Activated naive CD8-positive, alpha-beta T cell treated with anti-CD3 and anti-CD28 coated beads, Interleukin-2, amount 10 ng/mL, durations not matched to agents 7 days and 5 days (primary cell): ENCODE measurements at places on chromosomes 1 and 21.
A peak's percentile ranks its signal among the peaks of the same experiment; 100 is the strongest.

DNA sequence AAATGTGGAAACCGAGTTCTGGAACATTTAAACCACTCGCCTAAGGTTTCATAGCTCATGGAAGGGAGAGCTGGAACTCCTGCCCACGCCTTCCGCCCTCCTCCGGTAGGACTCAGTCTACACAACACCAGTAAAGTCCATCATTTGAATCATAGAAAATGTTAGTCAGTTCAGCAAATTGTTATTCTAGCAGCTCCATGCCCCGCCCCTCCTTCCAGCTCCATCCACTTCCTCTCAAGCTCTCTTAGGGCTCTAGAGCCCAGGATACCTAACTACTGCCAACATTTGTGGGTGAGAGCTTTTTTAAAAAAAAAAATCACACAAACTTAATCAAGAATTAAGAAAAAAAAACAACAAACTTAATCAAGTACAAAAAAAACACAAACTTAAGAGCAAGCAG lies 121.8 kb downstream of the TBX15 start:
- no peak for DNase-seq

DNA sequence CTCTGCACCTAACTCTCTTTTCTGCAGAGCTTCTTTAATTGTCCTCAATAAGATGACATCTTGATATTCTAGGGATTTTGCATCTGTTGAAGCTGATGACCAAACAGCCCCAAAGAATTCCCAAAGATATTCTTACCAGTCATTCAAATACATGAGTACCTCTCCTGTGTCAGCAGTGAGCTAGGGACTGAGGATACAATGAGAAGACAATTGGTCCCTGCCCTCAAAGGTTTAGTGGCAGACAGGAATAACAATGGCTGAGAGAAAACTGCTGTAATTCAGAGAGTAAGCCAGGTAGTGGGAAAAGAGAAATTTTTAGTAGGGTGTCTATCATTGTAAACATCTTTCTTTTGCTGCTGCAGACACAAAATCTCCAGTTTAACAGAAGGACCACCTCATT lies 5.9 kb downstream of the MCOLN3 start:
- DNase-seq = no peak

DNA sequence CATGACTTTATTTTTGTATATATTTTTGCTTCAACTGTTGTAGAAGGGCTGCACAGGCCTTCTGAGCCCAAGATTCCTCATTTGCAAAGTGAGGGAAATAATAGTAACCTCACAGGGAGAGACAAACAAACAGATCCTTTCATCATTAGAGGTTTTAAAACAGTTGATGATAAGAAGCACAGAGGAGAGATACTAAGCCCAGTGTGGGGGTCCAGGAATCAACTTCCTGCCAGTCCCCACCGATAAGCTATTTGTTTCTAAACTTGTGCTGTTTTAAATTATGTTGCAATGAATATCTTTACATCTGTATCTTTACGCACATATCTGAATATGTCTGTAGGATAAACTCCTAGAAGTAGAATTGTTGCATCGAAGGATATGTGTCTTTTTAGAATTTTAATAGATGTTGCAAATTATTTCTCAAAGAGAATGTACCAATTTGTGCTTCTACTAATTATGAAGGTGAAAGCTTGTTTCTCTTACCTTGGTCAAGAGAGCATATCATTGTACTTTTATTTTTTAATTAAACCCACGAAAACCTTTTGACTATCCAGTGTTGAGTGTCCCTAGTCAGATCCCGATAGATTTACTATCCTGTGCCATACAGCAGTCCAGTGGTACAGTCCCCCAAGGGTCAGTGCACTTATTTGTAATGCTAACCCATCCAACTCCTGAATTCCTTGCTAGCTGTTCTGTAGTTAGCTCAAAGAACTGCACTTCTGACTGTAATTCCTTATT lies 10.8 kb downstream of the FCRLB start:
- DNase-seq = no peak

- peak; percentile 73 for DNase-seq
These were observed 61.7 kb downstream of the FCRL5 start for GRCh38 chr1:157490467-157491165.

- no peak for DNase-seq
These were observed 982.3 kb downstream of the ADGRL2 start for GRCh38 chr1:82783044-82783443.

- no peak for DNase-seq
These were observed 248.6 kb downstream of the TBX15 start for GRCh38 chr1:118739501-118739900.

GRCh38 chr21:29233611-29234540 lies 64.8 kb upstream of the BACH1 start:
- DNase-seq = no peak

- DNase-seq = no peak
These were observed 3.2 kb upstream of the AK2 start for GRCh38 chr1:33039840-33040239.

- DNase-seq = no peak
These were observed 65.2 kb upstream of the TNR start for GRCh38 chr1:175808573-175808972.

GRCh38 chr1:198919667-198920398 lies 281.0 kb downstream of the PTPRC start:
- no peak for DNase-seq

DNA sequence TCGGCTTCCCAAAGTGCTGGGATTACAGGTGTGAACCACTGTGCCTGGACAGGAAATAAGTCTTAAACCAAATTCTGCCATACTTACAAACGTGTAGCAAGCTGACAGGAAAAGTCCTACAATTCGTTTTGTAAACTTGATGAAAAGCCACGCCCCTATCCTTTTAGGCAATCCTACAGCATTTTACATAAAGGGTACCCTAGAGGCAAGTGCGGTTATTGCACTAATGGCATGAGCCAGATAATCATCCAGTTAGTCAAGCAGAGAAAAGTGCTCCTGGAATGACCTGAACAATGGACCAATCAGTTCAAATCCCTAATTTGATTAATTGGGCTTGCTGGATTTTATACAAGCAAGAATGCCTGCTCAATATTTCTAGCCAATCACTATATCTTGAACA lies 338.2 kb downstream of the KIF26B start:
- DNase-seq = no peak

- no peak for DNase-seq
These were observed 841 bp downstream of the SNX27 start for GRCh38 chr1:151612501-151613281.

DNA sequence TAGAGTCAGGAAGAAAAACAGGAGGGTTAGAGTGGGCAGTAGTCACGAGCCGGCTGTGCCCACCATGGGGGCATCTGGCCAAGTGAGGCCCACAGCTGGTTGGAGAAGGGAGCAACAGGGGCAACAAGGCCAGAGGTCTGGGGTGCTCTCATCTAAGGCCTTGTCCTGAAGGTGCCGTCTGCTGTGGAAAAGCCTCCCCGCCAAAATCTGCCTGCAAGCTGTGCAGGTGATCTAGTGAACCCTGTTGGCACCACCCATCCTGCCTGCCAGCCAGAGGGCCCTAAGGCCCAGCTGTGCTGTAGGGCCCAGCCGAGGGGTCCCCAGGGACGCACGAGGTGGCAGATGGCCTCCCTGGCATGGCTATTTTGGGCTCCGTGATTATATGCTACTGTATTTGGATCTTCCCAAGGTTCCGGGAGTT lies 51.3 kb downstream of the LGR6 start:
- no peak for DNase-seq
